Jurkat, Clone E6-1 (cell line): ENCODE measurements at places on chromosomes 2 and 18.

DNA sequence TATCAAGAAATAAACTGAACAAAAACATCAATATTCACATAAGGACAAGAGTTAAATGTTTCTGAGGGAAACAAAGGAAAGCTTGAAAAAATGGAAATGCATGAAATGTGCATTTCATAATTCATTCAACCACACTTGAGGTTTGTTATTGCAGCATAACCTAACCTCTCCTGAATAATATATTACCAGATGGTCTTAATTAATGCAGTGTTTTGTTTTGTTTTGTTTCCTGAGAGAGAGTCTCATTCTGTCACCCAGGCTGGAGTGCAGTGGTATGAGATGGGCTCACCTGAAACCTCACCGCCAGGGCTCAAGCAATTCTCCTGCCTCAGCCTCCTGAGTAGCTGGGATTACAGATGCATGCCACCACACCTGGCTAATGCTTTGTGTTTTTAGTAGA lies 139.9 kb upstream of the PIEZO2 start:
- no peak for DNase-seq

- DNase-seq = no peak
Measured at GRCh38 chr2:189540551-189540950, 40.0 kb downstream of the SLC40A1 start.

- peak; percentile 7 for DNase-seq
Measured at GRCh38 chr18:75784390-75784789, 356.9 kb upstream of the SMIM21 start.

DNA sequence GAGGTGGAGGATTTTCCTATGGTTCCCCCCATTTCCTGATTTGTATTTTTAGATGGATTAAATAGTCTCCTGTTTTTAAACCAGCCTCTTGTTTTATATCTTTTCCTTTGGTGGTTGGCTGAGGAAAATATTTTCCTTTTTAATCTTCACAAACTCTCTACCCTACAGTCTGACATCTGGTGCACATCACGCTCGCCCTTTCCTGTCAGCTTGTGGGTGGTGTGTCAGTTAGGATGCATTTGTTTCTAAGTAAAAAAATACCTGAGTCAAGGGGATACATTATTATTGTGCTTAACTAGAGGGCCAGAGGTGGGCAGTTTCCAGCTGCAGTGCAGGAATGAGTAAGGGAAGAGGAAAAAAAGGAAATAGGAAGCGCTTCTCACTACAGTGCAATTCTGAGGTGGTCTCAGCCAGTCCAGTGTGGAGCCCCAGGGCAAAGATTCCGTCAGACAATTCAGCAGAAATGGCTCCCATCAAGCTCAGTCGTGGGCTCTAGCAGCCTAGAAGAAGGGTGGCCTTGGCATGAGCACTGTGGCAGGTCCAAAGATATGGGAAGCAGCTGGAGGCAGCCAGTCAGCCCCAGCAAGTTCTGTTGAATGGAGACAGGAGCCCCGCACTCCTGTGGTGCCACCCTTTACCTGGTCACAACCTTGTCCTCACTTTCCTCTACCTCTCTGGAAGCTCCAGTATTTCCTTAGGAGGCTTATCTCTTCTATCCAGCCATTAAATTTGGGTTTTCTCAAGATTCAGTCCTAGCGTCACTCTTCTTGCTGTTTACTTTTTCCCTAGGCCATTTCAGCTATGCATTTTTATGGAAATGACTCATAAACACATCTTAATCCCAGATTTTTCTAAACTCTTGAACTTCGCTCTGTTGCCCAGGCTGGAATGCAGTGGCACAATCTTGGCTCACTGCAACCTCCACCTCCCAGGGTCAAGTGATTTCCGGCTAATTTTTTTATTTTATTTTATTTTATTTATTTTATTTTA lies 18.5 kb downstream of the SFTPB start:
- DNase-seq = no peak

DNA sequence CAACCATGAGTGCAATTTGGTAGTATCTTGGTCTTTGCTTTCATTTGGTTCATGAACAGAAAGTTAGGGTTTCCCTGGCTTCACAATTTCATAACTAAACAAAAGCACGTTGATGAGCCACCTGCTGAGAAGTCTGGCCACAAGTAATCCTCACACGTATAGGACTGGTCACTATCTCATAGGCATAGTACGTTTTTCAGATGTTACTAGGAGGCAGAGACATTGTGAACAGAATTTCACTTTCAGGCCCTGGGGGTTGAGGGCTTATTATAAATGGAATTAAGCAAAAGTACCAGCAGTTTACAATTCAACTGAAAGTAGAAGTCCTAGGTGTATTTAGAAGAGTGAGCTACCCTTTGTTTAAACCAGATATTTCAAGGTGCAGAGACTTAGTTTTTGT lies 277.1 kb downstream of the ALPK2 start:
- no peak for DNase-seq

DNA sequence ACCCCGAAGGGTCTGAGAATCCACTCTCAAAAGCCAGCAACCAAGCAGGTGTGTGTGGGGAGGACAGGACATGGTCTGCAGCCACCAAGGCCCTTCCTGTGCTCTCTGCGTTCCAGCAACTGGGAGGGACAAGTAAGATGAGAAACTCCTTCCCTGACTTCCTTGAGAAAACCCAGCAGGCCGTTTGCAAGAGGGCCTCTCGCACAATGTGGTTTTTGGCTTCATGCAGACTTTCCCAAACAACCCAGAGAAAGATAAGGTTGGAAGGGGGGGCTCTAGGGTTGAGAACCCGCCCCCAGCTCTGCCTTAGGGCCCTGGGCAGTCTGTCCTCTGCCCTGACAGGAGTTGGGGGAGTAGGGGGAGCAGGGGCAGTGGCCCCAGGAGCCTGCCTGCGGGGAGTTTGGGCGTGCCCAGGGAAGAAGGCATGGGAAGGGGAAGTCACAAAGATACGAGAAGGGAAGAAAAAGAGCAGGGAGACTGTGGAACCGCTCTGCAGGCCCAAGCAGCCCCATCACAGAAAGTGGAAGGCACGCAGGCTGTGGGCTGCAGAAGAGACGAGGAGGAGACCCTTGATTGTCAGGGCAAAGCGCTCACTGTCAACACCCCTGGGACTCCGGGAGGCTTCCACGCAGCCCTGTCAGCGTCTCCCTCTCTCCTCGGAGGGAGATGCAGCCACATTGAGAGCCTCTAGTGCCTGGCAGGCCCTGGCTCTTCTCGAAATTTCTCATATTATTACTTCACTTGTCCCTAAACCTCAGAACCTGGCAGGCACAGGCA lies 99.8 kb downstream of the SMAD7 start:
- DNase-seq = no peak

GRCh38 chr18:8242151-8242696 lies 367.0 kb upstream of the RAB12 start:
- DNase-seq = no peak

DNA sequence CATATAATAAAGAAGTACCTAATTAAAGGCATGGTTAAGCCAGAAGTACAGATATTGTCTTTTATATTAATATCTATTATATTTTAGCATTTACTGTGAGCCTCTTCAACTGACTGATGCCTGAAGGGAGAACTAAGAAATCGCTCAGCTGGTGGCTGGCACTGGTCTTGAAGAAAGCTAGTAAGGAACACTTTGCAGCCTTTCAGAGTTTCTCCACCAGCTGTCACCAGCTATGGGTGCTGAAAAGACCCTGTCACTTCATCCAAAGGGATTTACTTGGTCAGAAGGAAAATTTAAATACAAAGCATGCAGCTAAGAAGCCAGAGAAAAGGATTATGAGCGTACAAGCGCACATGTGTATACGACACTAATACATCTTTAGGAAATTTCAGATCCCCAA lies 525.9 kb downstream of the TMEM182 start:
- DNase-seq = no peak

DNA sequence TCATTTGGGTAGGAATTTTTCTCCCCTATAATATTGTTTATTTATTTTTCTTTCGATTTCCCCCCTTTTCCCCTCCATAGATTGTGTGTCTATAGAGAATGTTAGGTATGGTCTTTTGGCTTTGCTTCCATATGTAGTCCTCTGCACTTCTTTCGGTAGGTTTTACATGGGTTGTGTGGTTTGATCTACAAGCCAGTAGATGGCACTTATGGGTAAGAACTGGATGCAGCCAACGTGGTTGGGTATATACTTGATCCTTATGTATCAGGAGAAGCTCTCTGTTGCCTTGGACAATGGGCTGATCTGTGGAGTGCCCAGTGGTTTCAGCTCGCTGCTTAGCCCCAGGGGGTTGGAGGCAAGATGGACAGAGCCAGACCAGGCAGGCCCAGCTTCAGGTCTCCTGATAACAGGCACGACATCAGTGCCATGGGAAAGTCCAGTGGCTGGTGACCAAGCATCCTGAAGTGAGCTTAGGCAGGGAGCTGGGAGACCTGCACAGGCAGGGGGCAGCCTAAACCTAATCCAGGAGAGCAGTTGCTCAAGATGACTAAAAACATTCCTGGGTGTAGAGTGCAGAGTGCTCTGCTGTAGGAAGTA lies 488.3 kb downstream of the CCDC85A start:
- DNase-seq = no peak

GRCh38 chr2:185833864-185834263 lies 95.3 kb downstream of the FSIP2 start:
- DNase-seq = no peak

GRCh38 chr2:199646439-199646838 lies 188.7 kb upstream of the SATB2 start:
- no peak for DNase-seq

GRCh38 chr2:240240017-240240734 lies 99.7 kb upstream of the OTOS start:
- no peak for DNase-seq

GRCh38 chr2:233928594-233929351 lies 11.6 kb downstream of the TRPM8 start:
- peak; percentile 14 for DNase-seq

DNA sequence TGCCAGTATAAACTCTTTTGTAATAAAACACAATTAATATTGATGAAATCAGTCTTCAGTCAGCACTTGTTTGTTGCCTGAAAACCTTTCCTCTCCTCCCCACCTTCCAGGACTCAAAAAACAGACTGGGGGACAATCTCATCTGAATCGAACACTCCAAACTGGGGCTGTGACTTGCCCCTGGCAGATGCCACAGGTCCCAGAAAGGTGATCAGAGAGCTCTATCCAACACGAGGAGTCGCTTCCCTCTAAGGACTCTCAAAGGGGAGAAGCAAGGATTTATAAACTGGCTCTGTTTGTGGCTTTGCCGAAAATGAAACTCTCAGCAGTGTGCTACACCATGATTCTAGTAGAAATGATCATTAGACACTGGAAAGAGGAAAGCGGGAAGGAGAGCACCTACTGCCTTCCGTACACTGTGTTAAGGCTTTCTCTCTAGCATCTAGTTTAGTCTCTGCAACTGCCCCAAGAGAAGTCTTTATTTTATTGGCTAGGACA lies 199.2 kb downstream of the TGIF1 start:
- DNase-seq = no peak

DNA sequence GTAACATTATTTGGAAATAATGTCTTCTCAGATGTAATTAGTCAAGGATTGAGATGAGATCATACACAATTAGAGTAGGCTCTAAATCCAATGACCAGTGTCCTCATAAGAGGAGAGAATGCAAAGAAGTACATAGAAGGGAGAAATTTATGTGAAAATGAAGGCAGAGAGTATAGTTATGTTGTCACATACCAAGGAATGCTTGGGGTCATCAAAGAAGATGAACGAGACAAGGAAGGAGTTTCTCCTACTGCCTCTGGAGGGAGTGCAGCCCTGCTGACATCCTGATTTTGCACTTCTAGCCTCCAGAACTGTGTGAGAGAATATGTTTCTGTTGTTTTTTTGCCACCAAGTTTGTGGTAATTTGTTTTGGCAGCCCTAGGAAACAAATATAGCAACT lies 100.1 kb downstream of the GALNT13 start:
- no peak for DNase-seq

GRCh38 chr2:55776479-55776878 lies 82.8 kb upstream of the PNPT1 start:
- no peak for DNase-seq

GRCh38 chr2:195543063-195543462 lies 114.0 kb upstream of the SLC39A10 start:
- no peak for DNase-seq

- no peak for DNase-seq
Measured at GRCh38 chr2:8753609-8754008, 71.8 kb downstream of the ID2 start.

GRCh38 chr2:168583710-168584521 lies 127.8 kb downstream of the CERS6 start:
- DNase-seq = no peak

DNA sequence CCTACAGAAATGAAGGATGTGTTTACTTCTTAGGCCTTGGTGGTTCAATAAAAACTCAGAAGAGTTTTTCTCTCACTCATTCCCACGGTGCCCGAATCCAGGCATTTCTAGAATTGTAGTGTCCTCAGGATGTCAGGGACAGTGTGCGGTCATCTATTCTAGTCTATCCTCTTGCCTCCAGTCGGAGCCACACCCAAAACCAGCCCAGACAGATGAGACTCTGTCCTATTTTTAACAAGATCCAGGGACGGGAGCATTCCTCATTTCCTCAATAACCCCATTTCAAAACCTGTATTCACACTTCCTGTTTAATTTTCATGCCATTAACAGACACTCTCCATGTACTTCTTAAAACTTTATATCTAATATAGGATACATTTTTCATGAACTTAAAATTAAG lies 11.6 kb upstream of the RBMS1 start:
- DNase-seq = no peak

DNA sequence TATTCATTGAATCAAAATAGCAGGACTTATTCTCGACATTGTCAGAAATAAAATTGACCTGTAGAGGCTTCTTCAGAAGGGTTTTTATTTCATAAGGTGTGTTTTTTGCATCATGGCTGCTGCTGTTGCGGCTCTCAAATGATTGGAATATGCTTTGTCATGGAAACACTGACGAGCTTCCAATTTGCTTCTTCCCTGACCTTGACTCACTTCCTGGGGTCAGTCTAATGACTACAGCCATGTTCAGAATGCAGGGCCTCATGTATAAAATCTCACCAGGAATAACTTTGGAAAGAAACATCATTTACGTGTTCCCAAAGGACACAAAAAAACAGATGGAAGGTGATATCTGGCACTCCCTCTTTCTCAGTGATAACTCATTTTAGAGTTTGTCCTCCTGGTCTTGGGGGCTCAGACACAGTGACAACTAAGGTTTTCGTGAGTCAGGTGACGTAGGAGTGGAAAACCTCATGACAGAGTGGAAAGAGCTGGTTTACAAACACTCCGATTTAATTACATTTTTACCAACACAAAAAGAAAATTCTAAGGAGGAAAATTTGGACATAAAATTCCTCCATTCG lies 467.0 kb upstream of the RAB12 start:
- DNase-seq = no peak

- no peak for DNase-seq
Measured at GRCh38 chr2:184780384-184780783, 182.1 kb downstream of the ZNF804A start.

DNA sequence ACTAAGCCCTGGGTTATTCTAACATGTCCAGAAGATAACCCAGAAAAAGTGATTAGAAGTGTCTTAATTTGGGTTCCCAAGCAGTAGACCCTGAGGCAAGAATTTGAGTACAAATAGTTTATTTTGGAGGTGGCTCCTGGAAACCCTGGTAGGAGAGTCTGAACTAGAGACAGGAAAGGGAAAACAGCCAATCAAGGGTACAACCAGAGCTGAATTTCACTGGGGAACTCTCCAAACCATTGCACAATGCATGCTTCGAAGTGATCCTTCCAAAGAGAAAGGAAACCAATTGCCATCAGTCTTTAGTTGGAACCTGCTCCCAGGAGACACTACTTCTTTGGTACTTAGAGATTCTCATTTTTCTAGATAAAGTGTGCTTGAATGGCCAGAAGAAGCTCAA lies 361.5 kb downstream of the MBD2 start:
- DNase-seq = no peak

- no peak for DNase-seq
Measured at GRCh38 chr2:152075461-152076050, 23.3 kb downstream of the CACNB4 start.

GRCh38 chr2:195472501-195473234 lies 184.4 kb upstream of the SLC39A10 start:
- DNase-seq = peak; percentile 64
